ENCODE measurements at places on chromosomes 1 and 21.

DNA sequence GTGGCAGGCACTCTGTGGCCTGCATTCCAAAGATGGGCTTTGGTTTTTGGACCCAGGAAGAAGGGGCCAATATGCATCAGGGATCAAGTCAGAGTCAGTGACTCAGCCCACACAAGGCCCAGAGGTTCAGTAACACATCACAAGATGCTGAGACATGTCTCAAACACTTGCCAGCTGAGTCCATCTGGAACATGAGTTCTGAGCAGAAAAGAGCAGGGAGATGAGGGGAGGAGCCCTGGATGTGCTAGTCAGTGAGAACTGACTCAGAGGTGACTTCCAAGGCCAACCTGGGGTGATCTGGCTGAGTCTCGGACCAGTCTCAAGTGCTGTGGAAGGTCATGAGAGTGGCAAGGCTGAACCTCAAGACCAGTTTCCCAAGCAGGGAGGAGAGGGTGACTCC is 150.1 kb downstream of the CDC7 start:
- DNase-seq, result no peak

- no peak for DNase-seq
Measured at GRCh38 chr1:162984699-162985098, 84.5 kb upstream of the RGS4 start.

DNA sequence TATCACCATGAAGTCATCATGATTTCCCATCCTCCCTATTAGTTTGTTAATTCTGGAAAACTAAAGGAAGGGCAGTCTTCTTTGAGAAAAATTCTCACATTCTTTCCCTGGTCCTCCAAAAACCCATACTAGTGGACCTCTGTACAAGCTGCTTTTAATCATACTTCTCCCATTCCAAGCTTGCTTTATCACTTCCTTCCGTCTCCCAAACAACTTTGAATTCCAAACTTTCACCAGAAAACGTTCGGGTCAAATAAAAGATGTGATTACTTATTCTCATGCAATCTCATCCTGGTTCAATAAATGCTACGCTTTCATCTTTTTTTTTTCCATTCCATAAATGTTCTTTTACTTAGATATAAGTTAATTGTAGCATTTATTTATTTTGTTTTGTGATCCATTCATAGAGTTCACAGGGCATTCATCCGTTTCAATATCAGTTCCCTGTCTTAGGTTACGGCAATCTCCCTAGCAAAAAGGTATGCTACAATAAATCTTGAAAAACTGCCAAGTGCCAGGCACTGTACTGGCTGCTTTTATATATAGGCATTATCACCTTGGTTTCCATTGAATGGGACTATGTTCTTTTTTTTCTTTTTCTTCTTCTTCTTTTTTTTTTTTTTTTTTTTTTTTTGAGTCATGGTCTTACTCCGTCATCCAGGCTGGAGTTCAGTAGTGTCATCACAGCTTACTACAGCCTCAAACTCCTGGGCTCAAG is 100.2 kb upstream of the GREM2 start:
- DNase-seq, result no peak

DNA sequence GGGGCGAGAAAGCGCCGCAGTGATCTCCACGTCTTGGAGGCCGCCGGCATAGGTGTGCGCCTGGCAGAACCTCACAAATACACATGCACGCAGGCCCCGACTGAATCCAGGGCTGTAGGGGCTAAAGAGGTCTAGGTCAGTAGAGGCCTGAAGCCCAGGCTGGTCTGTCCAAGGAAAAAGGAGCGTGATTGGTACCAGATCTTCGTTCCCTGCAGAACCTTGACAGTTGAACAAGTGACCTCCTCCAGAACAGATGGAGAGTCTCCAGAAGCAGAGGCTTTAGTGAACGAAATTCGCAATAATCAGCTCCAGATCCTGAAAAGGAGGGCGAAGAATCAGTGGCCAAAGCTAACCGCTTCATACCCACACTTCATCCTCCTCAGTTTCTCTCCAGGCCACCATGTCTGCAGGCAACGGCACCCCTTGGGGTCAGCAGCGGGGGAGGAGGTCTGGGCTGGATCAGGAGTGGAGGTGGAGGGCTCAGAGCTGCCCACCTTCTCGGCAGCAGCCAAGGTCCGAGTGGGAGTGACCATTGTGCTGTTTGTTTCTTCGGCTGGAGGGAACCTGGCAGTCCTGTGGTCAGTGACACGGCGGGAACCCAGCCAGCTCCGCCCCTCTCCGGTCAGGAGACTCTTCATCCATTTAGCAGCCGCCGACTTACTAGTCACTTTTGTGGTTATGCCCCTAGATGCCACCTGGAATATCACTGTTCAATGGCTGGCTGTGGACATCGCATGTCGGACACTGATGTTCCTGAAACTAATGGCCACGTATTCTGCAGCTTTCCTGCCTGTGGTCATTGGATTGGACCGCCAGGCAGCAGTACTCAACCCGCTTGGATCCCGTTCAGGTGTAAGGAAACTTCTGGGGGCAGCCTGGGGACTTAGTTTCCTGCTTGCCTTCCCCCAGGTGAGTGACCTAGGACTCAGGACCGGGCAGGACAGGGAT is 749 bp upstream of the PEX11B start:
- no peak for DNase-seq

DNA sequence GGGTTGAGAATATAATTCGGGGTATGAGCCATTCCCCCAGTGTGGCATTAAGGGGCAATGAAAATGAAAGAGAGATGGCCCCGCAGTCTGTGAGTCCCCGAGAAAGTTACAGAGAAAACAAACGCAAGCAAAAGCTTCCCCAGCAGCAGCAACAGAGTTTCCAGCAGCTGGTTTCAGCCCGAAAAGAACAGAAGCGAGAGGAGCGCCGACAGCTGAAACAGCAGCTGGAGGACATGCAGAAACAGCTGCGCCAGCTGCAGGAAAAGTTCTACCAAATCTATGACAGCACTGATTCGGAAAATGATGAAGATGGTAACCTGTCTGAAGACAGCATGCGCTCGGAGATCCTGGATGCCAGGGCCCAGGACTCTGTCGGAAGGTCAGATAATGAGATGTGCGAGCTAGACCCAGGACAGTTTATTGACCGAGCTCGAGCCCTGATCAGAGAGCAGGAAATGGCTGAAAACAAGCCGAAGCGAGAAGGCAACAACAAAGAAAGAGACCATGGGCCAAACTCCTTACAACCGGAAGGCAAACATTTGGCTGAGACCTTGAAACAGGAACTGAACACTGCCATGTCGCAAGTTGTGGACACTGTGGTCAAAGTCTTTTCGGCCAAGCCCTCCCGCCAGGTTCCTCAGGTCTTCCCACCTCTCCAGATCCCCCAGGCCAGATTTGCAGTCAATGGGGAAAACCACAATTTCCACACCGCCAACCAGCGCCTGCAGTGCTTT is 9.4 kb downstream of the PROX1 start:
- no peak for DNase-seq

DNA sequence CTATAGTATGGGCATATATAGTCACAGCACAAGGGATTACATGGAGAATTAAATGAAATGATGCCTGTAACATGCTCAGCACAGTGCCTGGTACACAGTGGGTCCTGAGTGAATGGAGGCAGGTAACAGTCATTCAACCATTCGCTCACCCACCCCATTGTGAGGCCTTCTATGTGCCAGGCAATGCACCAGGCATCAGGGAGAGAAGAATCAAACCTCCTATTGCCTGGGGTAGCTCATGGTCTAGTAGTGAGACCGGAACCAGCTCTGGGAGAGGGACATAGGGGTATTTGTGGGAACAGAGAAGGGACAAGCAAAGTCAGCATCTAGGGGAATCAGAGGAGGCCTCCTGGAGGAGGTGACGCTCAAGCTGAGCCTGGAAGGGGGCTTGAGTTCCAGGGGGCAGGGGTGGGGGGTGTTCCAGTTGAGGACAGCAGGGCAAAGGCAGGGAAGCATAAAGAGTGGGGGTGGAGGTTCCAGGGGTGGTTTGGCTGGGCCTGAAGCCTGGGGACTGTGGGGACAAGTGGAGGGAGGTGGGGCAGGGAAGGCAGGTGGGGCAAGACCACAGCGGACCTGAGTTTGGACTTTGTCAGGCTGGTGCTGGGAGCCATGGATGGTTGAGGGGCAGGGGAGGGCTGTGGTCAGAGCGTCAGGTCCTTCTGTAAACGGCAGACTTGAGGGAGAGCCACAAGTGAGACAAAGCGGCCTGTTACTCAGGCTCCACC is 591.6 kb downstream of the PTPRU start:
- no peak for DNase-seq

GRCh38 chr1:99727575-99728185 is 38.8 kb downstream of the FRRS1 start:
- no peak for DNase-seq

DNA sequence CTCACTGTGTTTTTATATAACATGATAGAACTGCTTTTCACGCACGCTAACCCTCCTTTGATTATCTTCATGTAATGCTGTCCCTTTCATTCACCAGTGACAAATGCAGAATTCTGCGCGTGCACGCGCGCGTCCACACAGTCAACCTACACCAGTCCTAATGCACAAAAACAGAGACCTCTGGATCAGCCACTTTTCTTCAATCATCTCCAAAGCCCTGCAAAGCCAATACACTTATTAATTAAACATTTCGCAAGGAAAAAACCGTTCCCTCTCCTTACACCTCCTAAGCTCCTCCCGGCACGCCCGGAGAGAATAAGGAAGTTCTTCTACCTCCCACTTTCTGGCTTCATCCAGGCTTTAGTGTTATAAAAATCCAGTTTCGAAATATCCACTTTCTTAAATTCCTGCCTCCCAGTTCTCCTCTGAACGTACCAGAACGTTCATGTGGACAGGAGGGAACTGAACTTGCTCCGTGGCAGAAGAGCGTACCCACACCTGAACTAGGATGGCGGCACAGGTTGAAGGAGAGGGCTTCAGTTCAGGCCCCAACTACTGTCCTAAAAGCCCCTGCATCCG is 4.6 kb downstream of the LMX1A start:
- DNase-seq, result no peak

- DNase-seq, result no peak
Measured at GRCh38 chr1:214004014-214004413, 16.2 kb downstream of the PROX1 start.

Measured in stimulated activated CD8-positive, alpha-beta memory T cell treated with anti-CD3 and anti-CD28 coated beads, Interleukin-15, amount 100 ng/mL, for 1 hour (primary cell).